ENCODE measurements at places on chromosomes 4 and X. TPM values are rescaled to one million over a fixed set of nuclear protein-coding genes. Genes with fewer than 3 reads are reported as not detected.

- DNase-seq = no peak
These were observed 17.8 kb upstream of the HGFAC start for GRCh38 chr4:3423952-3424351.

- no peak for DNase-seq
These were observed 14.3 kb upstream of the TDO2 start for GRCh38 chr4:155889031-155889793.

DNA sequence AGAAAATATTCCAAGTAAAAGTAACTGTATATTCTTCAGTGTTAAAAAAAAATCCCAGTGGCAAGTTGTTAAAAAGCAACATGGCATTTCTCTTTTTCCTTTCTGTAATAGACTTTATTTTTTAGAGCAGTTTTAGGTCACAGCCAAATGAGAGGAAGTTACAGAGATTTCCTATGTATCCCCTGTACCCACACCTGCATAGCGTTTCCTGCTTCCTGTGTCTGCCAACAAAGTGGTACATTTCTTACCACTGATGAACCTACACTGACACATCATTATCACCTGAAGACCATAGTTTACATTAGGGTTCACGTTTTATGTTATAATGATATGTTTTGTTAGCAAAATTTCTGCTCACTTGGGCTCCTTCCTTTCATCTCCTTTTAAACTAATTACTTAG is 124.7 kb downstream of the GPAT3 start:
- no peak for DNase-seq

GRCh38 chr4:8738471-8738931 is 133.1 kb downstream of the HMX1 start:
- DNase-seq = no peak

- no peak for DNase-seq
These were observed 28.5 kb upstream of the ANK2 start for GRCh38 chr4:113020966-113021365.

GRCh38 chrX:24203072-24203808 is 53.7 kb downstream of the ZFX start:
- DNase-seq = no peak

DNA sequence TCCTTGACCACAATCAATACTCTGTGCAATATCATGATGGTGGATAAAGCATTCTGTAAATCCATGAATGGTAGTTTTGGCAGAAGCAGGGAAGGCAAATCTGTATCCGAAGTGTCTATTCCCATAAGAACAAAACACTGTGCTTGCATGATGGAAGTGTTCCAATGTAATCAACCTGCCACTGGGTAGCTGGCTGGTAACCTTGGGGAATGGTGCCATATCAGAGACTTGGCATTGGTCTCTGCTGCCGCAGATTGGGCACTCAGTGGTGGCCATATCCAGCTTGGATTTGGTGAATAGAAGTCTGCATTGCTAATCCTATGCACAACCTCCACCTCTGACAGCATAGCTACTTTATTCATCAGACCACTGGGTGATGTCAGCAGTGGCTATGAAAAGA is 114.3 kb upstream of the EMCN start:
- DNase-seq = no peak

GRCh38 chr4:56276547-56276946 is 110.7 kb downstream of the AASDH start:
- no peak for DNase-seq

DNA sequence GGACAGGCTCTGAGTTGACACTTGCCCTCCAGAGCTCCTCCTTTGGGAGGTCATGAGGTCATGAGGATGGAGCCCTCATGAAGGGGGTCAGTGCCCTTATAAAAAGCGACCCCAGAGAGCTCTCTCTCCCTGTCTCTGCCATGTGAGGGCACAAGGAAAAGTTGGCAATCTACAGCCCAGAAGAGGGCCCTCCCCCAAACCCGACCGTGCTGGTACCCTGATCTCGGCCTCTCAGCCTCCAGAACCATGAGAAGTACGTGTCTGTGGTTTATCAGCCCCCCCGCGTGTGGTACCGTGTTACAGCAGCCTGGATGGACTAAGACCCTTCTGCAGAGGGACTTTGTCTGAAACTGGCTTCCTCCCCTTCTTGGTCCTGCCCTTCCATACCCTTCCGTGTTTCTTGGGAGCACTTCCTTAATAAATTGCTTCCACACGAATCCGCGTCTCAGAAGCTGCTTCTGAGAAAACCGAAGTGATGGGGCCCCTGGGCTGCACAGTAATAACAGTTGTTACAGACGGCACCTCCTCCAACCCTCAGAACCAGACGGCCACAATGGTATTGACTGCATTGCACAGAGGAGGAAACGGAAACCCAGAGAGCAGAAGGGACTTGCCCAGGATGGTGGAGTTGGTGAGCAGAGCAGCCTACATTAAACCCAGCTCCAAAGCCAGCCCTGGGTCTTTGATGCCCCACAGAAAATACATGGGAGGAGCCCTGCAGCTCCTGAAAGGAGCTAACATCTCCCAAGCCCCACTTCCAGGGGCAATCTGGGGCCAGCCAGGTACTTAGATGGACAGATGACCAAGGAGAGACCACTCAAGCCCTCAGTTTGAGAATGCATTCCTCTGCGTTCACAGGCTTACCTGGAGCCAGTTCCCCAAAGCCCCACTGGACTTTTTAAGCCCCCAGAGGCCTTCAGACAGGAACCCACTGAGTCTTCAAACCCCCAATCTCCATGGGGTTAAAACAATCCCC is 242.7 kb downstream of the BCOR start:
- DNase-seq = no peak

GRCh38 chr4:133465022-133465421 is 315.9 kb downstream of the PCDH10 start:
- no peak for DNase-seq

- no peak for DNase-seq
These were observed 161.6 kb downstream of the AFF2 start for GRCh38 chrX:148662014-148662413.

DNA sequence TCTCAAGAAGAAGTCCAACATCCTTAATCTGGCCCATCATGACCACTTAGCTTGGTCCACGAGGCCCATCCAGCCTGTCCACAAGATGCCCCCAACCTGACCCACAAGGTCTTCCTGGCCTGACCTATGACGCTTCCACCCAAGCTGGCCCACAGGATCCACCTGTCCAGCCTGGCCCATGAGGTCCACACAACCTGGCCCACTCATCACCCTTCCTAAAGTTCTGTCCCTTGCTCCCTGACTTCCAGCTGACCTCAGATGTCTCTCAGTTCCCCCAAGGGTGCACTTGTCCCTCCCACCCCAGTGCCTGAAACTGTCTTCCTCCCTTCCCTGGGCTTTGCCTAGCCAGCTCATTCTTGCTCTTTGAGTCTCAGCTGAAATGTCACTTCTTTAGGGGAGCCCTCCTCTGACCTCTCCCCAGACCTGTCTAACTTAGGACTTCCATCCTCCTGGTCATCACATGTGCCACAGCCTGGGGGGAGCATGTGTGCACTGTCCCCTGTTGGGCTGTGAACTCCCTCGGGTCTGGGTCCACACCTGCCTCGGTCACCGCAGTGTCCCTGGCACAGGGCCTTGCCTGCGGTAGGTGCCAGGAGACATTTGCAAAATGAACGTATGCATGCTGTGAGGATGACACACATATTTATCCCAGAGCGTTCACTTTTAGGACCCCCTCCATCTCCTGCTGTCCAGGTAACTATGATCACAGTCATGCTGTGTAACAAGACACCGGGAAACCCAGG is 61.7 kb downstream of the EVC start:
- peak; percentile 59 for DNase-seq

DNA sequence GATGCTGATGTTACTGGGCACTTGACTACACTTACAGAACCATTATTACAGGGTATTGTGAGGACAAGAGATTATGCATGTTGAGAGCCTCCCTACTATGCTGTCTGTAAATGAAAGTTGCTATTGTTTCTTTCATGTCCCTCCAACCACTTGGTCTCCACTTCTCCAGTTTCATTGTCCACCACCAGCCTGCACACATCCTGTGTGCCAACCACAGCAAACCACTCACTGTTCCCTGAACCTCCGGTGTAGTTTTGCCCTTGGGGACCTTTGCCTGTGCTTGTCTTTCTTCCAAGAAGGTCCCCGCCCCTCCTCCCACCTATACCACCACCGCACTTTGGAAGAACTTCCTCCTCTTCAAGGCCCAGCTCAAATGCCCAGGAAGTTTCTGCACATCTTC is 43.1 kb upstream of the AFF2 start:
- no peak for DNase-seq

DNA sequence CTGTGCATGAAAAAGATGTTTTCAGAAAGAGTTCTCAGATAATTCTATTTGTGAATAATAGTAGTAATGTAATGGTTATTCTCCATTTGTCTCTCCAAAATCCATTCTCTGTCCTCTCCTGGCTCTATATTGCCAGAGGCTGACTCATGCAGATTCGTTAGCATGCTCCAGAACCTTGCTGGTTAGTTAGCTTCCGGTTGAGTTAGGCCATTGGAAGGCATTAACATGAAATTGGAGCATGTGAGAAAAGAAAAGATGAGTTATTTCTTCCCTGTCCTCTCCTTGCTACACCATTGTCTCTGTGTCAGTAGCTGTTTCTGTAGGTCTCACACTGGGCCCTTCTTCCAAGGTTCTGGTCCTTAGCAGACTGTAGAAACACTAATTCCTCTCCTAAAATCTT is 23.5 kb upstream of the PRDM8 start:
- no peak for DNase-seq

- DNase-seq = no peak
These were observed 134.0 kb downstream of the COL4A6 start for GRCh38 chrX:108304210-108304609.

DNA sequence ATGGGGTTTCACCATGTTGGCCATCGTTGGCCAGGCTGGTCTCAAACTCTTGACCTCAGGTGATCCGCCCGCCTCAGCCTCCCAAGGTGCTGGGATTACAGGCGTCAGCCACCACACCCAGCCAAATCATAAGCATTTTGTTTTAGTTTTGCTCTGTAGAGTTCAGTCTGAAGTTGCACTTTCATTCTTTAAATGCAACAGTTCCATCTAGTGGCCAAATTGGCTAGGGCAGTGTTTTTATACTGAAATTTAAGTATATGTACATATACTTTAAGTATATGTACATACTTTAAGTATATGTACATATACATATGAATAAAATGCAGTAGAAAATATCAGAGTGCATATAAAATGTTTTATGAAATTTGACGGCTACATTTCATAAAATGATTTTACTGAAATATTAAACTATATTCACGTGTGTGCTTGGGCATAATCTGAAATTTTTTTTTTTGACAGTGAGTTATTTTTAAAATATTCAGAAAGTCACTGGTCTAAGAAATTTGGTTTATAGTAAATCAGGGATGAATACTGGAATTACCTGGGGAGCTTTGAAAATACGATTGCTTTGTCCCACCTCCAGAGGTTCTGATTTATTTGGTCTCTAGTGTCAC is 145.5 kb downstream of the NWD2 start:
- DNase-seq = no peak

DNA sequence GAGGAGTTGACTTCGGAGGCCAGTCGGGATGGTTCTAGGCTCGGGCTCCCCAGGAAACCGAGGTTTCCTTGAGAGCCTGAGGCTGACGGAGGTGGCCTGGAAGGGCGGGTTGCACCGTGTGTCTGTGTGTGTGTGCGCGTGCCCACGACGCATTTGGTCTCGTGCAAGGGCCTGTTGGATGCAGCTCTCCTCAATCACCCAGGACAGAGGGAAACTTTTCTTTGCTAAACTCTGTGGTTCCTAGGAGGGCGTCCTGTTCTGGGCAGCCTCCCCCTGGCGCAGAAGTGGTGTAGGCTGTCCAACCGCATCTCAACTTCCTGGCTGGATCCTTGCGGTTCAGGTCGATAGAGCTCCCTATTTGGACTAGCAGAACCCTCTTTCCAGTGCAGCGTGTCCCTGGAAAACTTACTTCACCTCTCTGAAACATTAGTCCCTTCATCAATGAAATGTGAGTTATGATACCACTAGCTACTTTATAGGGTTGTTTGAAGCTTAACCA is 973 bp downstream of the STK32B start:
- DNase-seq = no peak

GRCh38 chrX:47623540-47624027 is 3.9 kb upstream of the SYN1 start:
- DNase-seq = no peak

GRCh38 chrX:108167211-108167872 is 75.8 kb downstream of the ATG4A start:
- DNase-seq = no peak

GRCh38 chr4:147370473-147370872 is 110.4 kb upstream of the EDNRA start:
- DNase-seq = no peak

- DNase-seq = no peak
These were observed 221.5 kb upstream of the NDST4 start for GRCh38 chr4:115334736-115335411.

GRCh38 chr4:151263455-151263854 is 13.5 kb upstream of the PRSS48 start:
- DNase-seq = no peak

DNA sequence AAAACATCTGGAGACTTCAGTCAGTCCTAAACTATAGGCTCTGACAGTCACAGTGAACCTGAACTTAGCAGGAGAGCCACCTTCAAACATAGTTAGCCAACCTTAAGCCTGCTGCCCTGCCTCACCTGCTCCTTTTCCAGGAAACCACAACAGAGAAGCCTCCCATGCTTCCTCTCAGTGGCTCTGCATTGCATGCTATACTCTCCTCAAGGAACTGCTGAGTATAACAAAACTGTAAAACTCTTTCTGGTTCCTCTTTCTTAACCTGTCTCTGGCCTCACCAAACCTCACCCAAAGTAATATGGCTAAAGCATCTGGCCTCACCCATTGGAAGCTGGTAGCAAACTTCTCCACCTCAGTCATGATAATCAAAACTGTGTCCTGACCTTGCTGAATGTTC is 122.1 kb downstream of the ANKRD50 start:
- no peak for DNase-seq

- DNase-seq = no peak
These were observed 10.1 kb downstream of the PLXNA3 start for GRCh38 chrX:154468217-154468616.

- no peak for DNase-seq
These were observed 156.6 kb downstream of the CHIC2 start for GRCh38 chr4:53907772-53908171.

GRCh38 chr4:182267048-182267447 is 23.8 kb downstream of the TENM3 start:
- no peak for DNase-seq

GRCh38 chrX:17812763-17813162 is 48.3 kb downstream of the RAI2 start:
- DNase-seq = no peak

Gene FLNA
- total RNA-seq = 374 TPM

Gene IKBKG
- total RNA-seq = 18.3 TPM

Gene TMSB15C
- total RNA-seq = 1.0 TPM

Gene MYOZ2
- total RNA-seq = not detected

Gene YY2
- total RNA-seq = 4.5 TPM

Gene CT45A2
- total RNA-seq = not detected

Gene CENPVL2
- total RNA-seq = not detected

Gene ASB9
- 3.6 TPM for total RNA-seq

Gene ZAR1
- not detected for total RNA-seq

Gene S100G
- not detected for total RNA-seq

Gene IL3RA
- total RNA-seq = 2.2 TPM

Gene ENAM
- total RNA-seq = not detected

Gene POLA1
- 10.1 TPM for total RNA-seq

Gene SPATA4
- not detected for total RNA-seq

Gene SYTL4
- total RNA-seq = 2.7 TPM

Gene SPOCK3
- not detected for total RNA-seq

Gene GPR143
- total RNA-seq = 10.6 TPM

Gene TRAM1L1
- total RNA-seq = 2.0 TPM

Gene JADE3
- 4.7 TPM for total RNA-seq

Gene CD38
- 0.15 TPM for total RNA-seq

Gene BGN
- total RNA-seq = 24.9 TPM

Measured in suprapubic skin (tissue), 4 donors.